ENCODE measurements at places on chromosomes 11 and 22.

GRCh38 chr22:35065796-35066218, at the start of gene ISX:
Gene ISX, plus strand, starts transcription at chr22:35066158. Its CDS starts 930 bp downstream, at chr22:35067088.
- DNase-seq: no peak

GRCh38 chr22:44995105-44995514, 14.7 kb downstream of the PHF21B start:
- no peak for DNase-seq

DNA sequence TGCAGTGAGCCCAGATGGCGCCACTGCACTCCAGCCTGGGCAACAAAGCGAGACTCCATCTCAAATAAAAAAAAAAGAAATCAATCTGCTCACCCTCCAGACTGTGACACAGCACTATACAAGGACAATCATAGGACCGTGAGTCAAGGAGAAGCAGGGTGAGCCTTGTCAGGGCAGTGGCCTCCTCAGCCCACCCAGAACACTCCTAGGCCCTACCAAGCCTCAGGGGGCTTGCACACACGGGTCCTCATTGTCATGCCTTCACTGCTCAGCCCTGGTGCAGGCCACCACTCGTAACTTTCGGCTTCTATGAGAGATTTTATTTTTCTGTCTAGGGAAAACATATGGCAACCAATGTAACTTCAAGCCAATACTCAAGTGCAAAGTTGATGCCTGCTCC, 35.8 kb downstream of the DGCR2 start:
- DNase-seq: no peak

- DNase-seq: no peak
These were observed 10.3 kb upstream of the POLD3 start for GRCh38 chr11:74581954-74582547.

- DNase-seq: peak; percentile 44
These were observed 546 bp downstream of the DRAP1 start for GRCh38 chr11:65919573-65920371.

- DNase-seq: no peak
These were observed 12.4 kb upstream of the PRAME start for GRCh38 chr22:22571429-22571828.

- DNase-seq: peak; percentile 78
These were observed 25.6 kb downstream of the YWHAH start for GRCh38 chr22:31969789-31970489.

DNA sequence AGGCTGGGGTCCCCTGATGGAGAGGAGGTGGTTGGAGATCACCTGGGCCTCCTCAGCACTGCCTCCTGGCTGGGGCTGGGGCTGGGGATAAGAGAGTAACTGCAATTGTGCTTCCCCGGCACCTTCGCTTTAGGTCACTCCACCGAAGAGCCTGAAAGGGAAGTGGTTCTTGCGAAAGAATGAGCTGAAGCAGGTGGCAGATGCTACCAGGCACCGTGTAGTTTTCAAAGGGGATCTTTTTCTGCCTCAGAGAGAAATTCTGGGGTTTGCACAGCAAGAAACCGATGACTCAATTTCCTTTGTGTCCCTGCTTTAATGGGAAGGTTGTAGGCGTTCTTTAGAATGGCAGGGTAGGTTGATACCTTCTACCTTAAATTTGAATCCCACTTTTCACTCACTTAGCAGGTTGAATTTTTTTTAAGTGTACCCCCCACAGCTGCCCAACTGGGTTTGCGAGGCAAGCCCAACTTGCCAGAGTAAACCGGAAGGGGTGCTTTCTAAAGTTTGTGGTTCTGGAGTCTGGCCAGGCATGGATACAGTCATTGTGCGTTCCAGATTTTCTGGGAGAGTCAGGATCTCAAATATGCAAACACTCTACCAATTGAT, 5.3 kb downstream of the CD44 start:
- peak; percentile 93 for DNase-seq

DNA sequence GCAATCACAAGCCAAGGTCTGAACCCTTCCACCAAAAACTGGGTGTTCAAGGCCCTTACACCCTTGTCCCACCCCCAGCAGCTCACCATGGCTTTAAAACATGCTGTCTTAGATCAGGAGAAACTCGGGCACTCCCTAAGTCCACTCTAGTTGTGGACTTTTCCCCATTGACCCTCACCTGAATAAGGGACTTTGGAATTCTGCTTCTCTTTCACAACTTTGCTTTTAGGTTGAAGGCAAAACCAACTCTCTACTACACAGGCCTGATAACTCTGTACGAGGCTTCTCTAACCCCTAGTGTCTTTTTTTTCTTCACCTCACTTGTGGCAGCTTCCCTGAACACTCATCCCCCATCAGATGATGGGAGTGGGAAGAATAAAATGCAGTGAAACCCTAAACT, 15.0 kb downstream of the HTR3A start:
- no peak for DNase-seq

DNA sequence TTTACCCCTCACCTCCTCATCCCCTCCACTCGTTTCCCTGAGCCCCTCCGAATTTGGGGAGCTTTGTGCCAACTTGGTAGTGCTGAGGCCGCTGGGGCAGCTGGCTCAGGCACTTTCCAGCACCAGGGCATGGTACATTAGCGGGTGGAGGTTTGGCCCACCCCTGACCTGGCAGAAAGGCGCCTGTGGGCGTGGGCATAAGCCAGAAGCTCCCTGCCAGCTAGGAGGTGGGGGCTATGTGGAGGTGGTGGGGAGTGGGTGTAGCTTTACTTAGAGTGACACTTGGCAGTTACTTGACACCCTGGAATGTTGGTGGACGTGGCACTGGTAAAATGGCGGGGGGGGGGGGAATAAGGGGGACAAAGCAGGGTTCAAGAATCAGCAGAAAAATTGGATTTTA, 10.3 kb upstream of the IGF2 start:
- DNase-seq: no peak

GRCh38 chr11:19276859-19277808, 36.4 kb upstream of the E2F8 start:
- DNase-seq: peak; percentile 37

DNA sequence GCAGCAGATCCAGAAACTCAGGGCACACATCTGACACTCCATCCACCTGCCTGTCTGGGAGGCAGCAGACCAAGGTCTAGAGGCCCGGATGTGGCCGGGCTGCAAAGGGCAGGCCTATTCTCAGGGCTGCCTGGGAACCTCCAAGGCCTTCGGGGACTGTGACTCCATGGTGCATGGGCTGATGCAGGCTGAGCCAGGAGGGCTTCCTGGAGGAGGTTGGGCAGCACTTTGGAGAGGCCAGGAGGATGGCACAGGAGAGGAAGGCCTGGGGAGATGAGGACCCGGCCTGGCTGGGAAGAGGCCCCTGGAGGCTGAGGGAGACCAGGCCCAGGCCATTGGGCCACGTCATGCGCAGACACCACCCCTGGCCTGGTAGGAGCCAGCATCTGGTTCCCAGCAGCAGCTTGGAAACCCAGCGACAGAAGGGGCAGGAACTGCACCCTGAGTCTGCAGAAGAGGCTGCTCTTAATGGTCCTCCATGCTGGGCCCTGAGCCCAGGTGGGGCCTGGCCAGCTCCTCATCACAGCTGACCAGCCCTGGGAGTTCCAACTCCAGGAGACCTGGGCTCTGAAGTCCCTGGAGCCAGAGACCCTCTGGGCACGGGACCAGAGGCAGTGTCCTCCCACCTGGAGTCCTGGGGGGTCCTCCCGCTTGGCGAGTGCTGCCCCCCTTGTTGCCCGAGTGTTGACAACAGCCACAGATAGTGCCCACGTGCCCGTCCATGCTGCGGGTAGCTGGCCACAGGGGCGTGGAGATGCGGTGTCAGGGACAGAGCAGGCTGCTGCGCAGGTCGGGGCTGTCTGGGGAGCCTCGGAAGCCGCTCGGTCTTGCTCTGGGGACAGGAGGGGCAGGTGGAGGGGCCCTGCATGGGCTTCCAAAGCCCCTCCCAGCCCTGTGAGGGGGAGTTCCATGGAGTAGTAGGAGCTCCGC, 5.5 kb downstream of the PHLDA2 start:
- DNase-seq: no peak

DNA sequence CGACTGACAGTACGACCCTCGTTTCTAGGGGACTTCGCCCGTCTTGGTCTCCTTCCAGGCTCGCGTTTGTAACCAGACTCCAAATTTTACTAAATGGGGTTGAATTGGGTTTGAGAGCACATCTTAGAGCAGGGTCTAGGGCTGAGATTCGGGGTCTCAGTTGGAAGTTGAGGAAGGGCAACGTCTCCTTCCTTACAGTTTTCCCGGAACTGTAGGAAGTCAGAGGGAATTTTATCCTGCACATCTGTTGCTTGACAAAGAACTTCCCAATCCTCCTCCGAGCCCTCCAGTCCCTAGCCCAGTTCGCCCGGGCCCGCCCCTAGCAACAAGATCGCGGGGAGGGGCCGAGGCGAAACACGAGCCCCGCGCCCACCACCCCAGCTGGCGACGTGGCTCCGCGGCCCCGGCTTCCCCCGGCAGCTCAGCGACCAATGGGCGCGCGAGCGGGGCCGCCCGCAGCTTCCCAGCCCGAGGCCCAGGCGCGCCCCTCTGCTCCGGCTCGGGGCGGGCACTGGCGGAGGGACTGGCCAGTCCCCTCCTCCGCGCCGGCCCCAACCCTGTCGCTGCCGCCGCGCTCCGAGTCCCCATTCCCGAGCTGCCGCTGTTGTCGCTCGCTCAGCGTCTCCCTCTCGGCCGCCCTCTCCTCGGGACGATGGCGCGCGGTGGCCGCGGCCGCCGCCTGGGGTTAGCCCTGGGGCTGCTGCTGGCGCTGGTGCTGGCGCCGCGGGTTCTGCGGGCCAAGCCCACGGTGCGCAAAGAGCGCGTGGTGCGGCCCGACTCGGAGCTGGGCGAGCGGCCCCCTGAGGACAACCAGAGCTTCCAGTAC, at the start of gene RCN1:
Gene RCN1, plus strand, starts transcription at position 530 of the 826 bp plus-strand sequence. Its CDS starts 123 bp downstream, at position 653.
- DNase-seq: peak; percentile 85

GRCh38 chr11:870127-870413, 27.4 kb downstream of the TSPAN4 start:
- no peak for DNase-seq

DNA sequence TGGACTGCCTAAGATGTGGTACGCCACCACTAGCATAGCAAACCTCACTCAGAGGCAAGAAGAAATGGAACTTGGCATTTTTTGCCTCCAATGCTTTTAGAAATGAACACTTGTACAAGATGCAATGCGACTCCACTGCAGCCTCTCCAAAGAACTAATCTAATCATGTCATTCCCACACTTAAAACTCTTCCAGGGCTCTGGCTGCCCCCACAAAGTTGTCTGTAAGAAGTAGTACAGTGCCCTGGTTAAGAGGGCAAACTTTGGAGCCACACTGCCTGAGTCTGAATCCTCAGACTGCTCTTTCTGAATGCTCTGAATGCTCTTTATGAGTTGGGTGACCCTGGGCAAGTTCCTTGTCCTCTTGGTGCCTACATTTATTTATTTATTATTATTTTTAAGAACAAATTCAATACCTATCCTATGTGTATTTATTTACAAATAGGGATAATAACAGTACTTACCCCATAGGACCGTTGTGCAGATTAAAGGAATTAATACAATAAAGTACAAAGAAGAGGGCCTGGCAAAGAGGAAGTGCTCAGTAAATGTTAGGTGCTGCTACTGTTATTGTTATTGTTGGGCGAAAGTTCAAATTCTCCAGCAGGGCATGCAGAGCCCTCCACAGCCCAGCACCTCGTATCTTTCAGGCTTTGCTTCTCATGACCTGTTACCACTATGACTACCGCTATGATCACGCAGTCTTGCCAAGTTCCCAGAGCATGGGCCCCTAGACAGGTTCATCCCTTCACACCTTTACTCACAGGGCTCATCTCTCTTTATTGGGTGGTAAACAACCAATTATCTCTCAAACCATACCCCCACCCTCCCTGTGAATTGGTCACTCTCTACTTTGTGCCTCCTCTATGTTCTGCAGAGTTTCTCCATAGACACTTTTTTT, 59.3 kb downstream of the RAB30 start:
- DNase-seq: no peak

GRCh38 chr11:83744620-83745192, 458.5 kb upstream of the CCDC90B start:
- no peak for DNase-seq

DNA sequence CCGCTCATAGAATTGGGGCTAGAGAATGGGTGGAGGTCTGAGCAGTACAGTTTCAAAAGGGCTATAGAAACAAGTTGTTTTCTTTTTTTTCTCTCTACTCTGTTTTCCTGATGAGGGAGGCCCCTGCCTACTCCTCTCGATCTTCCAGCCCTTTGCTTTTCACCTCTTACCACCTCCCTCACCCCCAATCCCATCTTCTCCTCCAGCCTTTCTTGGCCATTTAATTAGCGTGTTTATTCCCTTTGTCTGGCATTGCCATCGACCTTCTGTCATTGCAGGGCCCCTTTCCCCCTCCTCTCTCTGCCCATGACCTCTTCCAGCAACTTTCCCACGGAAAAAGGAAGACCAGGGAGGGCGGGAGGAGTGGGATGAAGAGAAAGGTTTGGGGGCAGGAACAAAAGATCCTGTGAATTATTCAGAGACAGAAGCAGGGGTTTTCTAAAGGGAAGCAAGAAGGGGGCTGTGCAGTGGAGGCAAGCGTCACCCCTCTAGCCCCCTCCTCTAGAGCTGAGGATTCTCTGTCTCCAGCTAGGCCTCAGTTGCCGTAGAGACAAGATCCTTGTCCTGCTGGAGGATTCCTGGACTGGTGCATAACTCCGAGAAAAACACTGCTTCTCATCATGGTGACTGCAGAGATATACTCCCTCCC, 12.9 kb downstream of the DTX4 start:
- no peak for DNase-seq

DNA sequence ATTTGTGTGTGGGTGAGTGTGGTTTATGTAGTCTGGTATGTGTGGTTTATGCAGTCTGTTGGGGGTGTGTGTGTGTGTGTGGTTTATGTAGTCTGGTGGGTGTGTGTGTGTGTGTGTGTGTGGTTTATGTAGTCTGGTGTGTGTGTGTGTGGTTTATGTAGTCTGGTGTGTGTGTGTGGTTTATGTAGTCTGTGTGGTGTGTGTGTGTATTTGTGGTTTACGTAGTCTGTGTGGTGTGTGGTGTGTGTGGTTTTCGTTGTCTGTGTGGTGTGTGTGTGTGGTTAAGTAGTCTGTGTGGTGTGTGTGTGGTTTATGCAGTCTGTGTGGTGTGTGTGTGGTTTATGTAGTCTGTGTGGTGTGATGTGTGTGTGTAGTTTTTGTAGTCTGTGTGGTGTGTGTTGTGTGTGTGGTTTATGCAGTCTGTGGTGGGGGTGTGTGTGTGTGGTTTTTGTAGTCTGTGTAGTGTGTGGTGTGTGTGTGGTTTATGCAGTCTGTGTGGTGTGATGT, 26.2 kb upstream of the PARVG start:
- no peak for DNase-seq

DNA sequence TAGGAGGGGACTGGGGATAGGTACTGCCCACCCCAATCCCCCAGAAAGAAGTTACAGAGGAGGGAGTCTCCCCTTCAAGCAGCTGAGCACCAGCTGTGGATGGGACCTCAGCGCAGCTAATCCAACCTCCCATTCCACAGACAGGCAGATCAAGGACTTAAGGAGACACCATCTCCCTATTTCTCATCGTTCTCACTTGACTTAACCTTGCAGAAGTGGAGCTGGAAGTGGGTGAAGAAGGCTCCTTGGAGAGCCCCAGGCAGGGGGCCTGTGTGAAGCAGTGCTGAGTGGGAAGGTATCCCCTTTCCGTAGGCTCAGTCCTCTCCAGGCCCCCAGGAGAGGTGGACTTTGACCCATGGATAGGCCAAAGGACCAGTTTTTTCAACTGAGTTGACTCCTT, 27.3 kb downstream of the USP35 start:
- no peak for DNase-seq
